ENCODE measurements at places on chromosomes 13 and 19.

DNA sequence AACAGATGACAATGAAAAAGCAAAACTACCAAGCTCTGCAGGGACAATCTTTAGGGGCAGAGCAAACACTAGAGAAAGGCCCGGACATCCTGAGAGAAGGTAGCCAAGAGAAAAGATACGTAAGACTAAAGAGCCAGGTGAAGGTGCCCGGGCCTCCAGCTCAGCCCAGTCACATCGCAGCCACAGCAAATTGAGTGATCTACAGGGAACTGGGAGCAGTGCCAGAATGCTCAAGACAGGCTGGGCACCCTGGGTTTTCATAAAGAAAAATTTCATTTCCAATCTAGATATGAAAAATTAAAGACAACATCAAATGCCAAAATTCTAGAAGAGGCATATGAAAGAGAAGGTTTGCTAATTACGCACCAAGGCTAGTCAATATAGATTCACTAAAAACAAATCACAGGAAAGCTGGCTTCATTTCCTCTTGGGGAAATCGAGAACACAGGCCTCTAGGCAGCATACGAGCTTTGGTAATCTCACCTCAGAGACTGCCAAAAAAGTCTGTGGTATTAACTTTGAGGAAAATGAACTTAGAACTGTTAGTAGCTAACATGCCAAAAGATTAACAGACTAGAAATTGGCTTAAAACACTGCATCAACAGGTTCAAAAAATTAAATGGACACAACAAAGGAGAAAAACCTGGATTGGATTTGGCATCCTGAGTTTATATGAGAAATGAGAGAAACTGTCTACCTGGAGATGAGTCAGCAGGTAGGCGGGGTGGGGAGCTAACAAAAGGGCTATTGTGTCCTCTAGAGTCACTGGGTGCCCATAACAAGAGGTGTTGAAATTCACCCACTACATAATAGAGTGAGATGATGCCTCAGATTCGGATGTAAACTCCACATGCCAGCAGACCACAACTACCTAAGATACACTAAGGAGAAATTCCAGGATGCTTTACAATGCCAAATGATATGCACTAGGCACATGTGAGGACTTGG, 6.6 kb downstream of the ANKRD10 start:
- DNase-seq, result peak; percentile 28

DNA sequence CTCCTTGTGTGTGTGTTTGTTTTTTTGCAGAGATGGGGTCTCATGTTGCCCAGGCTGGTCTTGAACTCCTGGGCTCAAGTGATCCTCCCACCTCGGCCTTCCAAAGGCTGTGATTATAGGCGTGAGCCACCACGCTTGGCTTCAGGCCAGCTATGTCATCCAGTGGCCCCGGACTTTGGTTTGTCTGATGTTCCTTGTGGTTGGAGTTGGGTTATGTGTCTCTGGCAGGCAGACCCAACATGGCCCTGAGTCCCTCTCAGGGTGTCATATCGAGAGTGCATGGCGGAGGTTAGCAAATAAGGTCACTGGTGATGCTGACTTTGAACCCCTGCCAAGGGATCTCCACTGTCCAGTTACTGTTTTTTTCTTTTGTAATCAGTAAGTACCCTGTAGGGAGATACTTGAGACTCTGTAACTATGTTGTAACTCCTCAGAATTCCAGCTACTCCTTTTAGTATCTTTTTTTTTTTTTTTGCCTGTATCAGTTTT, 37.3 kb downstream of the SMARCA4 start:
- DNase-seq, result no peak

DNA sequence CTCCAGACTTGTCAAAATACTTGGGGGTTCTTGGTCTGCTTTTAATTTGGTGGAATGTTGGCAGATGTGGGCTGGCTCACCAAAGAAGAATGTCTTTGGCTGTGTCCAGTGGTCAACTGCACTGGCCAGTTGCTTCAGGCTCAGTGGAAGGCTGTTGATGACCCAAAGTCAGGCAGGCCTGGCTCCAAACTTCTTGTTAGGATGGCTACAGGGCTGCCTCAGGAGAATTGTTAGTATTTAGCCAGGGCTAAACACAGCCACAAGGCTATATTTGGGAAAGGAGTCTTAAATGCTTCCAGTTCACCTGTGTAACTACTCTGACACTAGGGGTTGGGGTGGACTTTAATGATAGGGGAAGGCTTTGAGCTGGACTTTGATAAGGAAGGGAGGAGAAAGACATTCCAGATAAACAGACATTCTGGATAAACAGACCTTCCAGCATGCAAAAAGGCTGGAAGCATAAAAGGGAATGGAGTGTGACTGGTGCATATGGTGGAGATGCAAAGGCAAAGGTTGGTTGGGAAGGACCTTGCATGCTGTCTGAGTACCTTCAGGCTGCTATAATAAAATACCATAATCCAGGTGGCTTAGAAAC, 116.8 kb downstream of the FOXO1 start:
- DNase-seq, result no peak

GRCh38 chr13:64529874-64530485, 2700.2 kb downstream of the PCDH9 start:
- peak; percentile 4 for DNase-seq

- peak; percentile 5 for DNase-seq
Observed at GRCh38 chr13:104571161-104571892, 1505.1 kb upstream of the SLC10A2 start.

DNA sequence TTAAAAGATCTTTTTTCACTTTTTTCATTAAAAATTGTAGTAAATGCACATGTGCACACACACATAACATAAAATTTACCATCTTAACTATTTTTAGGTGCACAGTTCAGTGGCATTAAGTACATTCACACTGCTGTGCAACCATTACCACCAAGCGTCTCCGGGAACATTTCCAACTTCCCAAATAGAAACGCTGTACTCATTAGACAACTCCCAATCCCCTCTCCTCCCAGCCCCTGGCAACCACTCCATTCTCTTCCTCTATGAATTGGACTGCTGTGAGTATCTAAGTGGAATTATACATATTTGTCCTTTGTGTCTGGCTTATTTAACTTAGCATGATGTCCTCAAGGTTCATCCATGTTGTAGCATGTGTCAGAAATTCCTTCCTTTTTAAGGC, 11.6 kb downstream of the GJB2 start:
- DNase-seq, result no peak

- DNase-seq, result no peak
Observed at GRCh38 chr13:101570410-101570809, 117.9 kb downstream of the ITGBL1 start.

- DNase-seq, result no peak
Observed at GRCh38 chr19:18730885-18731513, 47.5 kb downstream of the CRTC1 start.

DNA sequence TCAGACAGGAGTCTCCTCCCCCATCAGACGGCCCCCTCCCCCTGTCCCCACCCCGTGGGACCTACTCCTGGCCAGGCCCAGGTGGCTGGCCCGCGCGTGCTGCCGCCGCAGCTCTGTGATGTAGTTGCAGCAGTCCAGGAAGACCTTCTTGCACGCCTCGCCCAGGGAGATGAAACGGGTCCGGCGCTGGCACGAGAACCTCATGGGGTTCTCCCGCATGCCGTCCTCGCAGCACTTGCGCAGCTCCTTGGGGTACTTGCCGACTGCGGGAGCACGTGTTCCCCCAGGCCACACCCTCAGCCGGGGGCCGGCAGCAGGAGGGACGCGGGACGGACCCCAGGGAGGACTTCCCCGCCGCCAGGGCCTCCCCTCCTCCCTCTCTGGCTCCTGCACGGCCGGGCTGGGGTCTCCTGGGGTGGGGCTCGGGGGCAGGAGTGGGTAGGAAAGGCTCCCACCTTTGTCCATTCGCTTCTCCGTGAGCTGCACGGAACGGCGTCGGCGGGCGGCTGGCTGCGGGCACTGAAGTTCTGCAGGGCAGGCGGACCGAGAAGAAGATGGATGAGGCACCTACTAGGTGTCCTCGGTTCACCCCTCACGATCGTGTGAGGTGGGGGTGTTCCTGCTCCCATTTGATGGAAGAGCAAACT, 13.3 kb downstream of the C3 start:
- DNase-seq, result no peak

GRCh38 chr19:17328517-17329365, 5.9 kb downstream of the ANO8 start:
- DNase-seq, result no peak

GRCh38 chr19:18273561-18274218, 562 bp downstream of the IQCN start:
- DNase-seq, result no peak

- DNase-seq, result no peak
Observed at GRCh38 chr13:101919541-101920181, 467.2 kb downstream of the ITGBL1 start.

- no peak for DNase-seq
Observed at GRCh38 chr19:30222992-30223865, 149.0 kb upstream of the ZNF536 start.

DNA sequence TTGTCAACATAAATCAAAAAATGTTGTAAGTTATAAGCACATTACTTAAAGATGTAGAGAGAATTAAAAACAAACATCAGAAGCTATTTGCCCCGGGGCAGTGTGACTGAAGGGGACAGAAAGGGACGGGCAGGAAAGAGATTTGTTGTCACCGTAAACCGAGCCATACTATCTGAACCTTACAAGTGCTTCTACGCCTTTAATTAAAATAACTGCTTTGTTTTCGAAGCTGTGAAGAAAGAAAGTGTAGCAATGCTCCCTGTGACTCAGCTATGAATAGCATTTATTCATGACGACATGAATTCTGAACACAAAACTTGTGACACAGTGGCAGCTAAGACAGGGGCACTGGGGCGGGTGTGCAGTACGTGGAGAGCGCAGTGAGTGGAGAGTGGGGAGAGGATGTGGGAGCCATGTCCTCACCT, 30.0 kb downstream of the ZNF787 start:
- DNase-seq, result no peak

DNA sequence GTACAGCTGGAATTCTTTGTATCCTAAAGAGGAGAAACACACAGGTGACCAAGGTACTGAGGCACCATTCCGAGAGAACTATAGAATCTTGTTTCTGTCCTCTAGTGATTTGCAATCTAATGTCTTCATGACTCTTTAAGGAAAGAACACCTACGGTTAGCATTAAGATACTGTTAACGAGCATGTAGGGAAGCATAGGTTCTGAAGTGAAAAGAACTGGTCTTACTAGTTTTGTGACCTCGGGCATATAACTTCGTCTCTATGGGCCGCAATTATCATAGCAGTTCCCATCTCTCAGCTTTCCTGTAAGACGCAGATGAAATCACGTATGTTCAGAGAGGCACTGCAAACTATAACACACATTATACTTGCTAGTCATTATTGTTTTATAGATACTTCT, 193.0 kb upstream of the NBEA start:
- no peak for DNase-seq

DNA sequence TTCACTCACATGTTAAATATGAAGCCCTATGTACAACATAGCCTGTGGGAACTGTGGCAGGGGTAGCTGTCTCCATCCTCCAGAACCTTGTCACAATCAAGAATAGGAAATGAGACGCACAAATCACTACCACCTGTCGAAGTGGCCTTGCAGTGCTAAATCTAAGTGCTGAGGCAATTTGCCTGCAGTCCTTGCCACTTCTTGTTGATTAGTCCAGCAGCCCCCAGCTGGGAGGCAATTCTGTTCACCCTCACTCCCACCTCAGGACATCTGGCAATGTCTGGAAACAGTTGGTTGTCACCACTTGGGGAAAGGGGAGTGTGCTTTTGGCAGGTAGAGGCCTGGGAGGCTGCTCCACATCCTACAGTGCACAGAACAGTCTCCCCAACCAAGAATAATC, 10.7 kb downstream of the RFX2 start:
- DNase-seq, result no peak

DNA sequence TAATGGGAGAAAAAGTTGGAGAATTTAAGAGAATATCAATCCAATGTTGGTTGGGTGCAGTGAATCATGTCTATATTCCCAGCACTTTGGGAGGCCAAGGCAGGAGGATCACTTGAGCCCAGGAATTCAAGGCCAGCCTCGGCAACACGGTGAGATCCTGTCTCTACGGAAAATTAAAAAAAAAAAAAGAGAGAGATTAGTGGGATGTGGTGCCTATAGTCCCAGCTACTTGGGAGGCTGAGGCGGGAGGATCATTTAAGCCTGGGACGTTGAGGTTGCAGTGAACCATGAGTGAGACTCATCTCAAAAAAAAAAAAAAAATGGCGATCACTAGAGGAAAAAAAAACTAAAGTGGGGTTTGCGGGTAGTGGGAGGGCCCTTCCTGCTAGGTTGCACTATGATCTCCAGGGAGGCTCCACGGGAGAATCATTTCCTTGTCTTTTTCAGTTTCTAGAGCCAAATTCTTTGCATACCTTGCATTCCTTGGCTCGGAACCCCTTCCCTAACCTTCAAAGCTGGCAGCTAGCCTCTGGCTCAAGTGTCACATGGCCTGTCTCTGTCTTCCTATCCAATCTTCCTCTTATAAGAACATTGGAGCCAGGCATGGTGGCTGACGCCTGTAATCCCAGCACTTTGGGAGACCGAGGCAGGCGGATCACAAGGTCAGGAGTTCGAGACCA, 5.8 kb upstream of the ERCC2 start:
- peak; percentile 64 for DNase-seq

DNA sequence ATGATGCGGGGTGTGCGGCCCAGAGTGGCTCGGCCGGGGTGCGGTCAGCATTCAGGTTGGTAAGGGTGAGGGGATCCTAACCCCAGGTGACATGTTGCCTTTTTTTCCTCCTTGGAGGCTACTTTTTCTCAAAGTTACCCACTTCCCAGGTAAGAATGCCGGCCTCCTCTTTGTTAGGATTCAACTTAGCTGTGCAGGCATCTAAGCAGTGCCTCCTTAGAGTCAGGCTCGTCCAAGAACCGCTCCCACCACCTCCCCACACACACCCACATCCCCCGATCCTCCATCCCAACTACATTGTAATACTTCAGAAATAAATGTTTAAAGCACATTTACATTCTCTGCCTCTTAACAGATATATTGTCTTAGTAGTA, 733 bp upstream of the ENOX1 start:
- DNase-seq, result no peak

DNA sequence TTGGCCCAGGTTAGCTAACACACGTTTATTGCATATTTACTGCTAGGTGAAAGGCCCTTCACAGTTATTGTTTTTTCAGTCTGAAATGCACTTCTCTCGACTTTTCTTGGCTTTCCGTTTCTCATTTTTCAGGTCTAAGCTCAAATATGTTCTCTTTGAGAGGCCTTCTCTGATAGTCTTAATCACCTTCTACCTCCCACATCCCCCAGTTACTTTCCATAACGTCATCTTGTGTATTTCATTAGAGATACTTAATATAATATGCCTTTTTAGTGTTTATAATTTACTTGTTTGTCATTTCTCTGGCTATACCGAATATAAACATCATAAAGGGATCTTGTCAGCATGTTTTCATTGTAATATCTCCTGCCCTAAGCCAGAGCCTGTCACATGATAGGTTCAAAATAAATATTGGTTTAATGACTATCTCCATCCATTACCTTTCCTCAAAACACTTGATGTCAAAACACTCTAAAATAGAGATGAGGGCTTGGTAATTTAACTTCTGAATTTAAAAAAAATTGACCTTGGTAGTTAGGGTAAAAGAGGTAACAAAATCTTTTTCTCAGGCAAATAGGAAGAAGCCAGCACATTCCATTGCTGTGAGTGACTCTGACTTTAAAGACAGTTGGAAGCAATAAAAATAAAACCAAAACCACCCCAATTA, 168.6 kb upstream of the RFC3 start:
- DNase-seq, result no peak
